AG20443 (cell line): ENCODE measurements at places on chromosomes 2 and 18.
A peak's percentile ranks its signal among the peaks of the same experiment; 100 is the strongest.

- DNase-seq: no peak
These were observed 57.0 kb downstream of the PPP4R1 start for GRCh38 chr18:9557250-9557943.

DNA sequence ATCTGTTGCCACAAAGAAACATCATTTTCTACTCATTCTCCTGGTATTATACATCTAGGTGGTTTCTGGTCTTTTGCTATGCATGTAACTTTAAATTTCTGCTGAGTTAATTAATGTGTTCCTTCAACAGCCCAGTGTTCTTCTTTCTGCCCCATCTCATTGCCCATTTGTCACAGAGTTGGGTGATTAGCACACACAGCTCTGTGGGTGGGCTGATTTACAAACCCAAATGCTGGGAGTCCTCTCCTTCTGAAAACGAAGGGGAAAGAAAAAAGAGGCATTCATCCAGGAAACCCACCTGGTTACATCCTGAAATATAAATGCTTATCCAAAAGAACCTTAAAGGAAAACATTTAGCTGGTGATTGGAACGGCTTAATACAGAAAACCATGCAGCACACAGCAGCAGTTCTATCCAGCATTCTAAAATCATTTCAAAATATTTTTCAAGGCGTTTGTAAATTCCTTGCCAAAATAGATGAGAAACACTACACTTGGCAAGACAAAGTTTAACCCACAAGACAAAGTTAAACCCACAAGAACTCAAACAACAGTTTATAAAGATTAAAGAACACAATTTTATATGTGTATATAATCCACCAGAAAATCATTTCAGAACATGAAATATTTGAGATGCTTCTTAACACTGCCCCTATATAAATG lies 177.9 kb downstream of the ANTXR1 start:
- peak; percentile 30 for DNase-seq

GRCh38 chr2:180938451-180938850 lies 42.0 kb upstream of the UBE2E3 start:
- peak; percentile 9 for DNase-seq

GRCh38 chr2:38057651-38058410 lies 18.1 kb downstream of the CYP1B1 start:
- no peak for DNase-seq

- DNase-seq: no peak
These were observed 535.3 kb upstream of the SYT4 start for GRCh38 chr18:43812627-43813026.

DNA sequence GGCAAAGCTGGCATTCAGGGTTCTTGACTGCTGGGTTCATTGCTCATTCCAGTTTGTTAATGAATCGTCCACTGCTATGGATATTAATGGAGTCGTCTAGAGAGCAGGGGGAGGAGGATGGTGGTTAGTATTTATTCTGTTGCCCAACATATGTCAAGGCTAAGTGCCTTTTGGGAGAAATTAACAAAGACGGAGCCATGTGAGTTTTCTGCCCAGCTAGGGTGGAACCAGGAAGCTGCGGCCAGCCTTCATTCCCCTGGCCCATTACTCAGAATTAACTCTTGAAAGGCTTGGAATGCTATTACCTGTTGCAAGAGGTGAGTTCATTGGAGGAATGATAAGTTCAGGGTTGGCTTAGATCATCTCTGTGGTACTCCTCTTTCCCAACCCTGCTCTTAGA lies 19.3 kb downstream of the IGFBP2 start:
- no peak for DNase-seq

DNA sequence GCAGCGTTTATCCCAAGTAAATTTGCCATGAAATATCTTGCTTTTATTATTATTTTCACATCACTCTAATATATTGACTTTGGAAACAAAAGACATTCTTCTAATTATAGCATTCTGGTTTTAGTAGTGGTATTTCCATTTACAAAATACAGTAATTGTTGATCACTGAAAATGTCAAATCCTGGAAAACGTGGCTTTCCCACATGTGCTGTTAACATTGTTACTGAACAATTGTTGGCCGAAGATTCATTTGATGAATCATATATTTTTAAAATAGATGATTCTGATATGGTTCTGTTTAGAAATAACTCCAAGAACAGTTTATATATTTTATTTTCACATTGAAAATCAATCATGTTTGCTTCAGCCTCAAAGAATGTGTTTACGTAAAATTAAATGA lies 32.9 kb downstream of the SP140 start:
- no peak for DNase-seq

GRCh38 chr2:230929381-230930148 lies 4.5 kb upstream of the GPR55 start:
- DNase-seq: no peak

GRCh38 chr2:237910576-237911362 lies 51.3 kb downstream of the RAMP1 start:
- no peak for DNase-seq

GRCh38 chr2:238874330-238875050 lies 26.6 kb downstream of the TWIST2 start:
- no peak for DNase-seq

DNA sequence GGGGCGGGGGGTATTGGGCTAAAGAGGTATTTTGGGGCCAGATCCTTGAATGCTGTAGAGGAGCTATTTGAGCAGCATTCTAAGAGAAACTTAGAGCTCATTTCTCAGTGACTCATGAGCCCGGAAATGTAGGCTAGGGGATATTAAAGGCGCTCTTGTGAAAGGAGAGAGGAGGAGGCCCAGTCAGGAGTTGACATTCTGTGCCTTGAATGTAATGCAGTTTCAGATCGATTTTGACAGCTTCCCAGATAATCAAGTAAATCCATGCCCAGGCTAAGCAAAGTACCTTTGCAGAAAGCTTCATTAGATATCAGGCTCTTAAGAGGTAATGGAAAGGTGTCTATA lies 1.5 kb downstream of the CAB39 start:
- DNase-seq: peak; percentile 73

DNA sequence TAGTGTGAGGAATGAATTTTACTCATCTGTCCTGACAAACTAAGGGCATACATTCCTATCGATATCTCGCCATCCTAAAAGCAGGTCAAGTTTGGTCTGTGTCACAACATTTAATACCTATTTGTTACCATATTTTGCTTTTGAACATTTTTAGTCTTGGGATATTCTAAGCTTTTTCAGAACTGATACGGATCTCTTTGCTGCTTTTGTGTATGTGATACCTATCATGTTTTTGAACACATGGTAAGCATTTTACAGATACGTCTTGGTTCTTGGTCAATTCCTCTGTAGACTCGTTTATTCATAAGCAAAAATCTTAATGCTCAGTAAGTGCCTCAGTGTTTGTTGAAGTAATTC lies 592 bp downstream of the ZNF397 start:
- no peak for DNase-seq

DNA sequence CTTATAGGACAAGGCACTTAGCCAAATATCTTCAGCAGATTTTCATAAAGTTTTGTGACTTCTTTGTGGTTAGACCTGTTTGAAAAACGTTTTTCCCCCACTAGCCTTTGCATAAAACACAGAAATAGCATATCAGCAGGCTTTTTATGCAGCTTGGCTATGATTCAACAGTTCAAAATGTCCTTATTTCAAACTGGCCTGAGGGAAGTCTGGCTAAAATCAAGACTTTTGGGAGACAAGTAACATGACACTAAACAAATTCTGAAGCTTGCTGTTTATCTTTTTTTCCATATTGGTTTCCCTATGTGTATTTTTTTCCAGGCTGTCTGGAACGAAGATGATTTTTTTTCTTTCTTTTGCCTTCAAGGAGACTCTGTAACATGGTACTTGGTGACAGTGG lies 95.1 kb upstream of the L3MBTL4 start:
- no peak for DNase-seq

- DNase-seq: no peak
These were observed 7.0 kb downstream of the EIF2AK2 start for GRCh38 chr2:37149626-37150322.

DNA sequence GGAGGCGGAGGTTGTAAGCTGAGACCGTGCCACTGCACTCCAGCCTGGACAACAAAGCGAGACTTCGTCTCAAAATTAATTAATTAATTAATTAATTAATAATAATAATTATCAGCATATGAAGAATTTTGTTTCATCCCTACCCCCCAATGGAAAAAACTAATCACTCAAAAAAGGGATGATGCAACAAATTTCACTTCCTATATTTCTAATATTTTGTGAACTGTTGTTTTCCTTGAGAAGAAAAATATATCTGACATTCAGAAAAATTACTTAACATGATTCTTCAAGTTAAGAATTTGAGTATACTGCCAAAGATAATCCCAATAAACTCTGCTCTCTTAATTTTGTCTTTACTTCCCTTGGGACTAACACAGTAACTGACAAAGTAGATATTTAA lies 28.1 kb downstream of the EXOC6B start:
- DNase-seq: no peak

DNA sequence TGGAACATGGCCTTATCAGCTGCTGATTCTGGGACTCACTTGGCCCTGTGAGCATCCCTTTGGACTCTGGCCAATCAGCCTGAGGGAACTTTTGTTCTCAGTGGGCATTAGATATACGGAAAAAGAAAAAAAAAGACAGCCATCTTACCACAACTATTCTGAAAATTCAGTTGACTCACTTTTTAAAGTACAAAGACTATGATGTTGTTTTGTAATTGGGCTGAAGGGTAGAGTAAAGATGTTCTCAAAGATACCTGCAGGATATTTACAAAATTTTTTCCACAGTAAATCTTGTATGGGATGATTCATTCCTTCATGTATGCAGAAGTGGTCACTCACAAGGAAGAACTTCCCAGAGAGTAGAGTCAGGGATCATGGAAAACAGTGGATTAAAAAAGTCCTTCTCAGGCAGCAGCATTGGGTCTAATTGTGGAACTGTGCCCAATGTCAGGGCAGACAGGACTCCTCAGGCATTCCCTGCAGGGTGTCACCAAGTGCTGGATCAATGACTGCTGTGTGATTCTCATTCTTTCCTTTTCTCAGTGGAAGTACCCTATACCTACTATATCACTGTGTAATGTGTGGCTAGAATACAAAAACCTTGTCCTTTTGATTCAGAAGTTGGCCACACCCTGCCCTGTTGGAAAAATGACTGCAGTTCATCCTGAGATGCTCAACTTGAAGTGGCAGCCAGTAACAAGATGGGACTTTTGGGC lies 35.4 kb downstream of the SULT1C4 start:
- DNase-seq: peak; percentile 73

DNA sequence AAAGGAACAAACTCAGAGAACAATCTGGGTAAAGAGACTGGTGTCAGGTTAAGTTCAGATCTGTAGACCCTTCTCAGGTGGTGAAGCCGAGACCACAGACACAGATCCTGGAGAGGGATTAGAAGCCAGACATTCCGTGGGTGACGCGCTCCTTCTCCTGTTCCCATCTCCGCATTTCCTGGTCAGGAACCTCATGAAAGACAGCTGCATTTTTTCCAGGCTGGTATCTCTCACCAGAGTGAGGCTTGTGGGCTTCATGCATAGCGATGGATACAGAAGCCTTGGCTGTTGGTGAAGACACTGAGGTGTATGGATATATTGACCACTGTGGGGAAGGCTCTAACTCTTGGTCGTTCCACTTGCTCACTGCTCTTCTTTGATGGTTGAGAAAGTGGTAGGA lies 152.6 kb downstream of the FAM210A start:
- no peak for DNase-seq

DNA sequence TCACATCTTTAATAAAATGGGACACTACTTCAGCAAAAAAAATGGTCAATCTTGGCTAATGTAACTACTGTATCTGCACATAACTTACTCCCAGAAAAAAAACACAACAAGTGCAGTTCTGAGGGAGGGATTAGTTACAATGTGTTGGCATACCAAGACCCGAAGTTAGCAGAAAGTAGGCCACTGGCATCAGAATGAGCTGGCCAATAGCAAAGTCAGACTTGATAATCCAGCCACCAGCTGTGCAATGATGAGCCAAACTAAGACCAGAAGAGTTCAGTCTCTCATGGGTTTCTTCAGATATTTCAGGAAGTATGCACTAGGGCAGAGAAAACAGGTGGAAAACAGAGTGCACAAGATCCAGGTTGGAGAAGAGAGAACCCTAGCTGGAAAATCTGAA lies 65.3 kb downstream of the OLA1 start:
- no peak for DNase-seq

DNA sequence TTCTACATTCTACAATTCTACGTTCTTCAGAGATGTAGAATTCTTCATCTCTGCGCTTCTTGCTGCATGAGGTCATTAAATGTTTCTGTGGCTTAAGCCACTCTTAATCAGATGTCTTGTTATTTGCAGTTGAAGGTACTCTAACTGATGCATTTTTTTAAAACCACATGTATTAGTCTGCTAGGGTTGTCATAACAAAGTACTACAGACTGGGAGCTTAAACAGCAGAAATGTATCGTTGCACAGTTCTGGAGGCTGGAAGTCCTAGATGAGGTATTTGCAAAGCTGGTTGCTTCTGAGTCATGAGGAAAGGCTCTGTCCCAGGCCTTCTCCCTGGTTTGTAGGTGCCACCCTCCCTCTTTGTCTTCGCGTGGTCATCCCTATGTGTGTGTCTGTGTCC lies 176.3 kb upstream of the GLI2 start:
- peak; percentile 86 for DNase-seq

DNA sequence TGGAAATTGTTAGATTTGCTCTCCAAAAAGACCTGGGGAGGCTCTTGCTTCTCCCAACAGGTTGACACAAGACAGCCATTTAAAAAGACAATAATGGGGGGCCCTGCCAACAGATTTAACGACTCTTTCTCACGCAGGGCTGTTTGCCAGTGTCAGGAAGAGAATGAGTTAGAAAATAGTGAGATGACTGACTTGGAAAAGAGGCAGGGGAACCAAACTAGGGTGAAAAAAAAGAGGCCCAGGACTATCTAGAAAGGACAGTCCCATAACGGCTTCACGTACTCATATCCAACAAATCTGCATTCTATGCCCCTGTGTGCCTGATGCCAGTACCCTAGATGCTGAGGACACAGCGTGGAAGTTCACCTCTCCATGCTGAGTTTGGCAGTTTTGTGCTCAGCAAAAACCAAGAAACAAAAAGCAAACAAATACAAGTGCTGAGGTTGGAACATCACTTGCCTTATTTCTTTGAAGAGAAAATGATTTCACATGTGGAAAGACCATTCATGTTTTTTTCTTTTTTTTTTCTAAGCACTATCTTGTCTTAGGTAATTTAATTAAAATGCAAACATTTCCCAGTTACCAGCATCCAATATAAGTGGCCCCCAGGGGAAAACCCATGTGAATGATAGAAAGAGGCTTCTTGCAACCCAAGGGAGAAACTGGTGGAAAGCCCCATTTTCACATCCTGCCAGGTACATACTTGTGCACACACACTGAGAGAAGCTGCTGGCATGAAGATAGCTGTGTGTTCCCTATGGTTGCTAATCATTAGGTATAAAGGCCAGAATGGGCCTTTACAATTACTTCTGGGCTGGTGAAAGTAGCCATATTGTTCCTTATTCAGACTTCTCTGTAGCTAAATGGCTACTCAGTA lies 10.6 kb upstream of the WIPF1 start:
- DNase-seq: no peak

DNA sequence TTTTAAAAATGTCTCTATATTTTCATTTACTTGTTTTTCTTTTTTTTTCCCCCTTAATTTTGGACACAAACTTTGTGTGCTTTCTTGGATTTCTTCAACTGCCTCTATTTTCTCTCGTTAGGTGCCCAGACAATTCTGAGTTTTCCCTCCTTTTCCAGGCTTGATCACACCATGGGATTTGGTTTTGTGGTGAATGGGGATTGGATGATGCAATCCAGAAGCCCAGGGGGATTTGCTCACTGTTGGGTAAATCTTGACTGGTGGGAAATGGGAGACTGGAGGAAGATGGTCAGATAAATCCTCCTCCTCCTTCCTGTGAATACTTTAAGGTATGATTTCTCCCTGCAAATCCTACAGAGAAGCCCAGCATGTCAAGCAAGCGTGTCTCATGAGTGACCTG lies 19.5 kb upstream of the PAX8 start:
- no peak for DNase-seq

GRCh38 chr2:191497822-191498221 lies 180.1 kb upstream of the NABP1 start:
- no peak for DNase-seq
